Transverse colon (tissue), 4 donors: ENCODE measurements at places on chromosomes 13 and 19. TPM values are rescaled to one million over a fixed set of nuclear protein-coding genes. Genes with fewer than 3 reads are reported as not detected.

Gene CCDC61
- 11.7 TPM for total RNA-seq

Gene GRK1
- total RNA-seq = not detected

Gene PABPC3
- total RNA-seq = 0.14 TPM

Gene GPR18
- total RNA-seq = not detected

Gene MCEMP1
- not detected for total RNA-seq

Gene ZNF430
- 8.3 TPM for total RNA-seq

Gene ZSCAN5C
- total RNA-seq = not detected

Gene LRRC63
- not detected for total RNA-seq

Gene VASP
- 167 TPM for total RNA-seq

Gene LINGO3
- total RNA-seq = not detected

Gene CCDC159
- total RNA-seq = 13.8 TPM

Gene CGB8
- total RNA-seq = not detected

Gene NANOS3
- total RNA-seq = not detected

Gene FBXO27
- total RNA-seq = 0.14 TPM

Gene ZNF112
- total RNA-seq = 2.0 TPM

Gene KCNRG
- total RNA-seq = not detected

Gene TTC9B
- total RNA-seq = not detected

Gene ZNF823
- total RNA-seq = 69.1 TPM

Gene C13orf46
- 1.1 TPM for total RNA-seq

Gene C3
- total RNA-seq = 50.1 TPM

Gene OR7A5
- not detected for total RNA-seq

Gene SMIM44
- total RNA-seq = 15.3 TPM

Gene IGFL1
- not detected for total RNA-seq
